ENCODE measurements at places on chromosomes 7 and 10. TPM values are rescaled to one million over a fixed set of nuclear protein-coding genes. Genes with fewer than 3 reads are reported as not detected.
A peak's percentile ranks its signal among the peaks of the same experiment; 100 is the strongest.

DNA sequence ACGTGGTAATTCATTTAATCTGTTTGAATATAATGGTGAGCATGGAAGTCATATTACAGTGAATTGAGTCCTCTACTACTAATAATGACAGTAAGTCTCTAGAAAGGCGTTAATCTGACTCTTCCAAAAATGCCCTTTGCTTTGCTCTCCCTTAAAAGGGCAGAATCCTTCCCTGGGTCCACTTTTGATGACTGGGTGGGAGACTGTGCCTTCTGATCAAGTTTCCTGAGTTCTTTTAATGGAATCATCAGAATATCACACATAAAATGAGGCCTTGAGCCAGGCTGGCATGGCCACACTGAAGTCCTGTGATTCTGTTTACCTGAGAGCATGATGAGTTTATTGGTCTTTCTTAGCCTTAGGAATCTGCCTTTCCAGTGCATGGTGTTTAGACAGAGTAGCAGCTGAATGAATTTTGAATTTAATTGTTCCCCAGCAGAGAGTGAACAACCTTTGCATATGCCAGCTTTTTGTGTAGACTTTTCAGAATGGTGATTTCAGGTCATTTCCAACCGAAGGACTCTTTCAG lies 33.3 kb downstream of the PAPSS2 start:
- no peak overlapping the region for H3K4me3 ChIP-seq
- no peaks in the 10 kb centered on the region for H3K36me3 ChIP-seq
- no peaks in the 10 kb centered on the region for H3K27me3 ChIP-seq
- H3K27ac ChIP-seq = no peak overlapping the region
- H3K4me1 ChIP-seq = peaks cover 7% of the 10 kb centered on the region

SVOPL gene
- total RNA-seq = 0.88 TPM

DNA sequence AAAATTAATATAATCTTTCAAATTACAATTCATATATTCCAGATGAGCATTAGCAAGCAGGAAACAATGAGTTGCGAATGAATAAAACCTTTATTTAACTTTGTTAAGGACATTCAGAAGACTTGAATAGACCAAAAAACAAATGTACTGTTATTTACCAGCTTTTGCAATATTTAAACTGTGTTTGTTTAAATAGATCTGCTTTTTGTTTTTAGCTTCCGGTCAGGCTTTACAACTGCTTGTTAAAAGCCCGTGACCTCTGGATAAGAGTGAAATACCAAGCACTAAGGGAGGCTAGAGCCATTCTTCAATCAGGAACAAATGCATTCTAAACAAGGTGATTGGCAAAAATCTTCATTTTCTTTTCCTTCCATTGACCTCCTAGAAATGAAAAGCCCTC lies 184.9 kb upstream of the GNAI1 start:
- H3K4me1 ChIP-seq = no peaks in the 10 kb centered on the region
- no peak for DNase-seq
- H3K27me3 ChIP-seq = no peaks in the 10 kb centered on the region
- no peaks in the 10 kb centered on the region for H3K36me3 ChIP-seq
- H3K4me3 ChIP-seq = no peak overlapping the region
- no peak overlapping the region for H3K27ac ChIP-seq

GRCh38 chr10:51487576-51487975 lies 211.8 kb downstream of the CSTF2T start:
- H3K4me1 ChIP-seq = no peaks in the 10 kb centered on the region
- H3K4me3 ChIP-seq = no peak overlapping the region
- H3K27me3 ChIP-seq = no peaks in the 10 kb centered on the region
- H3K27ac ChIP-seq = no peak overlapping the region

DNA sequence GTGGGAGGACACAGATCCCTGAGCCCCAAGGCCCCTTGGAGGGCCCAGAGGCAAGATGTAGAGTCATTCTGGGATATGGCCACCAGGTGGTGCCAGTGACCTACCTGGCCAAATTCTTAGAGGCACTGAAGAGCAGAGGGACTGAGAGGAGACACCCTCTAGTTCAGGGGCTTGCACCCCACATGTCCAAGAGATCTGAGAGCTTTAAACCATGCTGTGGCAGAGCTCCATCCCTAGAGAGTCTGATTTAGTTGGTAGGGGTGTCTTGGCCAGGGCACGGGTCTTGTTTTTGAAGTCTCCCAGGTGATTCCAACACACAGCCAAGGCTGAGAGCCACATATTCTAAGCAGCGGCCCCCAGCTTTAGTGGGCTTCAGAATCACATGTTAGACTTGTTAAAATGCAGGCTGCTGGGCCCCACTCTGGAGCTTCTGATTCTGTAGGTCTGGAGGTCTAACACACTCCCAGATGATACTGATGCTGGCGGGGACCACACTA lies 52.5 kb downstream of the PRF1 start:
- no peaks in the 10 kb centered on the region for H3K36me3 ChIP-seq
- DNase-seq = peak; percentile 67
- no peaks in the 10 kb centered on the region for H3K27me3 ChIP-seq
- H3K27ac ChIP-seq = no peak overlapping the region
- H3K4me1 ChIP-seq = peaks cover 3% of the 10 kb centered on the region

DNA sequence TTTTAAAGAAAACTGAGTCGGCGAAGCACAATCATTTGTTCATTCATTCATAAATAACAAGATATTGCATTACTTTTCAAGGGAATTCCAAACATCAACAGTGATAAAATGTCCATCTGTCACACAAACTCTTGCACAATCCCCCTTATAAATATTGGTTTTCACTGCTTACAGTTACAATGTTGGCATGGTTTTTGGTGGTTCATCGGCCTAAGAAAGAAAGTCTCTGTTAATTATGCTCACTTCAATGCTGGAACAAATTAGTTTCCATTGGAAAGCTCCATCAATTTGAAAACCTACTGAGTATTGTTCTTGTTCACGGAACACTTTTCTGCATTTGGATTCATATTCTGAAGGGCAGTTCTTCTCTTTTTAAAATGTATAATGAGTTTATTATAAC lies 188.5 kb downstream of the JAZF1 start:
- no peaks in the 10 kb centered on the region for H3K36me3 ChIP-seq
- peaks cover 2% of the 10 kb centered on the region for H3K4me1 ChIP-seq
- no peak for DNase-seq
- H3K27ac ChIP-seq = no peak overlapping the region
- no peak overlapping the region for H3K4me3 ChIP-seq
- no peaks in the 10 kb centered on the region for H3K27me3 ChIP-seq

RADIL gene
- total RNA-seq = 1.4 TPM

- H3K4me3 ChIP-seq = peak overlapping the region; percentile 24
- no peaks in the 10 kb centered on the region for H3K27me3 ChIP-seq
Observed at GRCh38 chr10:43077421-43078171, 727 bp downstream of the RET start.

GRCh38 chr10:57741751-57742150 lies 525.9 kb downstream of the IPMK start:
- H3K27ac ChIP-seq = no peak overlapping the region
- no peaks in the 10 kb centered on the region for H3K27me3 ChIP-seq
- H3K4me3 ChIP-seq = no peak overlapping the region
- no peak for DNase-seq
- H3K4me1 ChIP-seq = no peaks in the 10 kb centered on the region
- H3K36me3 ChIP-seq = no peaks in the 10 kb centered on the region

OR9A2 gene
- total RNA-seq = not detected

GRCh38 chr7:135959646-135960363 lies 17.4 kb downstream of the MTPN start:
- no peaks in the 10 kb centered on the region for H3K27me3 ChIP-seq
- no peaks in the 10 kb centered on the region for H3K36me3 ChIP-seq
- no peak overlapping the region for H3K4me3 ChIP-seq
- no peak for DNase-seq

DNA sequence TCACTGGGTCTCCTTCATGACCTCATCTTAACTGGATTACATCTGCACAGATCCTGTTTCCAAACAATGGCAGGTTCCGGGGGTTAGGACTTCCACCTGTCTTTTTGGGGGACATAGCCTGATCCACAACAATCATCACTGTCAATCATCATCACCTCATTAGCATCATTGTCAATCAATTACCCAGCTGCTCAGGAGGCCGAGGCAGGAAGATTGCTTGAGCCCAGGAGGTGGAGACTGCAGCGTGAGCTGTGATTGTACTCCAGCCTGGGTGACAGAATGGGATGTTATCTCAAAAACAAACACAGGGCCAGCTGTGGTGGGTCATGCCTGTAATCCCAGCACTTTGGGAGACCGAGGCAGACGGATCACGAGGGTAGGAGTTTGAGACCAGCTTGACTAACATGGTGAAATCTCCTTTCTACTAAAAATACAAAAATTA lies 18.7 kb downstream of the AMZ1 start:
- peaks cover 4% of the 10 kb centered on the region for H3K4me1 ChIP-seq
- H3K36me3 ChIP-seq = no peaks in the 10 kb centered on the region

- H3K4me1 ChIP-seq = no peaks in the 10 kb centered on the region
- H3K27ac ChIP-seq = no peak overlapping the region
- H3K27me3 ChIP-seq = no peaks in the 10 kb centered on the region
- no peak overlapping the region for H3K4me3 ChIP-seq
- DNase-seq = no peak
- H3K36me3 ChIP-seq = no peaks in the 10 kb centered on the region
Observed at GRCh38 chr10:17244700-17245365, 16.8 kb downstream of the VIM start.

JCAD gene
- 18.3 TPM for total RNA-seq

C7orf57 gene
- total RNA-seq = 1.4 TPM

ASAH2B gene
- total RNA-seq = 7.0 TPM

NSUN6 gene
- total RNA-seq = 16.5 TPM

- H3K27ac ChIP-seq = no peak overlapping the region
- no peaks in the 10 kb centered on the region for H3K27me3 ChIP-seq
Observed at GRCh38 chr7:134016223-134016941, 110.8 kb upstream of the LRGUK start.

- no peak for DNase-seq
- no peak overlapping the region for H3K4me3 ChIP-seq
- no peaks in the 10 kb centered on the region for H3K27me3 ChIP-seq
- no peaks in the 10 kb centered on the region for H3K36me3 ChIP-seq
- no peak overlapping the region for H3K27ac ChIP-seq
Observed at GRCh38 chr10:120744040-120744439, 107.1 kb upstream of the WDR11 start.

GRCh38 chr10:12340371-12340770 lies 9.0 kb upstream of the CAMK1D start:
- H3K27me3 ChIP-seq = no peaks in the 10 kb centered on the region
- H3K4me3 ChIP-seq = no peak overlapping the region
- H3K27ac ChIP-seq = no peak overlapping the region
- DNase-seq = no peak
- no peaks in the 10 kb centered on the region for H3K4me1 ChIP-seq

- H3K27ac ChIP-seq = peak overlapping the region; percentile 37
- peaks cover 1% of the 10 kb centered on the region for H3K4me1 ChIP-seq
- no peak for DNase-seq
- H3K4me3 ChIP-seq = no peak overlapping the region
- no peaks in the 10 kb centered on the region for H3K36me3 ChIP-seq
Observed at GRCh38 chr10:17075533-17076359, 53.9 kb downstream of the CUBN start.

GRCh38 chr10:7157091-7157490 lies 253.7 kb downstream of the SFMBT2 start:
- no peaks in the 10 kb centered on the region for H3K27me3 ChIP-seq
- no peak overlapping the region for H3K4me3 ChIP-seq
- no peaks in the 10 kb centered on the region for H3K4me1 ChIP-seq
- no peak overlapping the region for H3K27ac ChIP-seq

DNA sequence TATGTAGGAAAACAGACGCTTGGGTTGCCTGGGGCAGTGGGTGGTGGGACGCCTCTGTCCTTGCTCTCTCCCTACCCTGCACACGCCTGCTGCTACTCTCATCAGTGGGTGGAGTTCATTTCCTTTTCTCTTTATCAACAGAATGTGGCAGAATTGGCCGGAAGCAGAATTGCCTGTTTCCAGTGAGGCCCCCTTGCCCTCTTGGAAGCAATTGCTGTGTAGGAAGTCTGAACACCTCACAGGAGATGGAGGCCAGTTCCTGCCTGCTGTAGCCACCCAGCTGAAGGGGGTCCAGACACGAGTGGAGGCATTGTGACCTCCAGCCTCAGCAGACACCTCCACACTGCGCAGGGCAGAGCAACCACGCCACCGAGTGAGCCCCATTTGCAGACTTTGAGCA lies 331.6 kb upstream of the ZNF32 start:
- DNase-seq = no peak
- H3K36me3 ChIP-seq = no peaks in the 10 kb centered on the region
- no peaks in the 10 kb centered on the region for H3K27me3 ChIP-seq
- no peak overlapping the region for H3K4me3 ChIP-seq

METTL27 gene
- total RNA-seq = 25.6 TPM

ELMO1 gene
- 28.0 TPM for total RNA-seq

DNA sequence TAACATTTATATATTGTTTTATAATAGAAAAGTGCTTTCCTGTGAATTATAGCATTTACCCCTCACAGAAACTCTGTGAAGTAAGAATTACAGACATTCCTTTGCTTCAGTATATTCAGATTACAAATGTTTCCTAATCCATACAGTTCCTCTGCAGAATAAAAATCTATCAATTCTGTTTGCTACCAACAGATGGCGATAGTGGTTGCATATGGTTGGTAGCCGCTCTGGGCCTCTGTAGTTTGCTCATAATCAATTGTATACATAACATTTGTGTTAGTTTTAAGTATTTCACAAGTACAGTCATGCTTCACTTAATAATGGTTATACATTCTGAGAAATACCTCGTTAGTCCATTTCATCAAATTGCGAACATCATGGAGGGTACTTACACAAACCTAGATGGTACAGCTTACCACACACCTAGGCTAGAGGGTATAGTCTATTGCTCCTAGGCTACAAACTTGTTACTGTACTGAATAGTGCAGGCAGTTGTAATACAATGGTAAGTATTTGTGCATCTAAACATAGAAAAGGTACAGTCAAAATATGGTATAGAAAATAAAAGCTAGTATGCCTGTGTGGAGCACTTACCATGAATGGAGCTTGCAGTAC lies 94.4 kb upstream of the STEAP4 start:
- no peak overlapping the region for H3K27ac ChIP-seq
- H3K4me1 ChIP-seq = no peaks in the 10 kb centered on the region
- DNase-seq = no peak
- H3K27me3 ChIP-seq = no peaks in the 10 kb centered on the region
- no peaks in the 10 kb centered on the region for H3K36me3 ChIP-seq

TLL2 gene
- total RNA-seq = 0.07 TPM

DNA sequence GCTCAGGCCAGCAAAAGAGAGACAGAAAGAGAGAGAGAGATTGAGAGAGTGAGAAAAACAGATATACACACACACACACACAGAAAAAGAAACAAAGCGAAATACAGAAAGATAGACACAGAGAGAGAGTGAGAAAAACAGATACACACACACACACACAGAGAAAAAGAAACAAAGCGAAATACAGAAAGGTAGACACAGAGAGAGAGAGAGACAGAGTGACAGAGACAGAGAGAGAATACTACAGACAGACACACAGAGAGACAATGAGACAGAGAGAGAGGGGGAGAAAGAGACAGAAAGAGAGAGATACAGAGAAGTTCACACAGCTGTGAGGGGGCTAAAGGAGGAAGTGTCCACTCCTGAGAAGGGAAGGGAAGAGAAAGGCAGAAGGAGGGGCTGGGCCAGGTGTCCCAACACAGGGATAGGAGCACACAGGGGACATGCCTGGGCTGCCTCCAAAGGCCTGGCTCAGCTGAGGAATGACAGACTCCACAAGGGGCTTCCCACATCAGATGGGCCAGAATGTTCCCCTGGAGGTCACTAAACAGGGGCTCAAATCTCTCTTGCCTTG lies 4.3 kb downstream of the GCK start:
- no peak for DNase-seq
- no peaks in the 10 kb centered on the region for H3K27me3 ChIP-seq
- H3K27ac ChIP-seq = no peak overlapping the region

NPY gene
- total RNA-seq = not detected
